Hepatic stellate cell (primary cell): ENCODE measurements at places on chromosomes 3 and 15.

GRCh38 chr15:37636736-37637135 is 297.7 kb upstream of the TMCO5A start:
- no peak for DNase-seq

DNA sequence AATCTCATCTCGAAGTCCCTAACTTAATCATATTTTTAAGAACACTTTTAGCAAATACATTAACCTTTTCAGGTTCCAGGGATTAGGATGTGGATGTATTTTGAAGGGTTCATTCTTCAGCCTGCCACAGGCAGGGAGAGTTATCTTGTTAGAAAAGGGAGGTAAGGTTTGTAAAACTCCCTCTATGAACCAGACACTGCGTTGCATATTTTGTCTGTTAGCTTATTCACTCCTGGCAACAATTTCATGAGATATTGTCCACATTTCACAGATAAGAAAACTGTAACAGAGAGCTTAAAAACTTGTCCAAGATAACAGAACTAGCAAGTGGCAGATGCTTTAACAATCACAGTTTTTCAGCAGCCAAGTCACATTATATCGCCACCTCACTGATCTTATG is 155.4 kb downstream of the DIPK2A start:
- no peak for DNase-seq

GRCh38 chr15:75923756-75924155 is 20.1 kb downstream of the FBXO22 start:
- DNase-seq = no peak

GRCh38 chr3:112643621-112644240 is 2.8 kb upstream of the CCDC80 start:
- DNase-seq = no peak

DNA sequence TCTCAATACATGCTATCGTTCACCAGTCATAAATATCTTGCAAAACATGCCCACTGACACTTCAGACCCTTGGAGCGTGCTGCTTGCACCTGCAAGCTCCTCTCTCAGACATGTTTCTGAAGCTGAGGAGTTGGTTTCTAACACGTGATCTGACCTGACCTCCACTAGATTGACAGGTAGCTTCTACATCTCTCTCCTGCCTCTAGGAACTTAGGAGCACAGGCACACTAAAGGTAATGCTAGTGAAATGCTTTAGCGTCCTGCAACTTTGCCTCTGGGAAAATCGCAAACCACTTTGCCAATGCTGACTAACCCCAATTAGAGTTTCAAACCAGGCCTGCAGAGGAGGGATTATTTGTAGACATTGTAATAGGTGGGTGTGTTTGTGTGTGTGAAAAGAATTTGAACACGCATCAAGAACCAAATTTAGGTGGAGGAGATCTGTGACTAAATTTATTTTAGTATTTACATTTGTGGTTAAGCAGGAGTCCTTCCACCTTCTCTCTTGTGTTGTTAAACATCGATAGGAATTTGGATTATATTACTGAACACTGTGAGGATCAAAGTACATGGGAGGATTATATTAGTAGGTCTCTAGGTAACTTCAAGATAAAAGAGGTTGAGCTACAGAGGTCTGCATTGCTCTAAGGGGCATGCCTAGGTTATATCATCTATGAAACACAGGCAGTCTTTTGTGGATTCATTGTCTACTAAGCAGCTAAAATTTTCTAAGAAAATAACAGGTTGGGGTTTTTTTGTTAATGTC is 86.7 kb upstream of the ZBED2 start:
- no peak for DNase-seq

DNA sequence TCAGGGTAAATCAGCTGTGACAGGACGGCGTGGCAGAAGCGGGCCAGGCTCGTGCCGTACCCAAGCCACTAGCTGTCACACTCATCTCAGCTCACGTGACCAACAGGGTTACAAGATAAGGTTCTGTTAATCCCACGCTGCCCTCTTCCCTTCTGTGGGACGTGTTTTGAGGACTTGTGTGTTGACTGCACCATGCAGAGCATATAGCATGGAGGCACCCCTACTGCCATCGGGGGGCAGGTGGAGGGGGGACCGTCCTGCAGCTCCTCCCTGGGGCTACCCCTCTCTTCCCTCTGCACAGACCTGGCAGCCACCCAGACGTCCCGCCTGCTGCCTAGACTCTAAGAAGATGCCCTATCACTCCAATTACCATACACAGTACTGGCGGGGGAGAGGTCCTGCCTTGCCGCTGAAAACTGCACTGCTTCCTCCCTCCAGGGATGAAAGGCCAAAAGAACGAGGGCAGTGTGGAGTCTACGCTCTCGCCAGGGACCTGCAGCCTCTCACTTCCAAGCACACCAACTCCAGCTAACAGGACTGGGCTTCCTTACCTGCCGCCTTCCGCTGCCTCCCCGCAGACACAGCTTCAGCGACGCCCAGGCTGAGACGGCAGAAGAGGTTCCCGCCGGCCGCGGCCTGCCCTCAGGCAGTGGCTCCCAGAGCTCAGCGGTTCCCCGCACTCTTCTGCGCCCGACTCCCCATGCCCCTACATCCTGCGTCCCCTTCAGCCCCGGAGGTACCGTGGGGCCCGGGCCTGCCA is at the start of gene TNK2:
TNK2 (minus strand) TSS at position 618 of the 760 bp plus-strand sequence. CDS start 19,963 bp downstream, outside the sequence.
- DNase-seq = no peak

- no peak for DNase-seq
Observed at GRCh38 chr3:46856576-46857471, 6.4 kb downstream of the MYL3 start.

DNA sequence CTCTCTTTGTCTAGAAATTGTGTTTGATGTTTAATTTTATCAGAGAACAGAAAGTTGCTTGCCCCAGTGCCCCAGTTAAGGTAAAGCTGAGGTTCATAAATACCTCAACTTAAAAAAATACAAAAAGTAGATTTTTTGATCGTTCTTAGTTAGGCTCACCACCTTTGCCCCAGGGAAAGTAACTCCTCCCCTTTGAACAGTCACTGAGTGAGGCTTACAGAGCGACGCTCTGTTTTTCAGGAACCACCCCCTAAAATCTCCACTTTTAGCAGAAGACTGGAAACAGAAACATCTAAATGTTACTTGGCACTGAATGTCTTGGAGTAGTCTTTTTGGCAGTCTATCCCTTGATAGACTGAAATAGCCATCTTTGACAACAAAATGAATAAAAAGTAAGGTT is 24.9 kb downstream of the BLM start:
- no peak for DNase-seq

DNA sequence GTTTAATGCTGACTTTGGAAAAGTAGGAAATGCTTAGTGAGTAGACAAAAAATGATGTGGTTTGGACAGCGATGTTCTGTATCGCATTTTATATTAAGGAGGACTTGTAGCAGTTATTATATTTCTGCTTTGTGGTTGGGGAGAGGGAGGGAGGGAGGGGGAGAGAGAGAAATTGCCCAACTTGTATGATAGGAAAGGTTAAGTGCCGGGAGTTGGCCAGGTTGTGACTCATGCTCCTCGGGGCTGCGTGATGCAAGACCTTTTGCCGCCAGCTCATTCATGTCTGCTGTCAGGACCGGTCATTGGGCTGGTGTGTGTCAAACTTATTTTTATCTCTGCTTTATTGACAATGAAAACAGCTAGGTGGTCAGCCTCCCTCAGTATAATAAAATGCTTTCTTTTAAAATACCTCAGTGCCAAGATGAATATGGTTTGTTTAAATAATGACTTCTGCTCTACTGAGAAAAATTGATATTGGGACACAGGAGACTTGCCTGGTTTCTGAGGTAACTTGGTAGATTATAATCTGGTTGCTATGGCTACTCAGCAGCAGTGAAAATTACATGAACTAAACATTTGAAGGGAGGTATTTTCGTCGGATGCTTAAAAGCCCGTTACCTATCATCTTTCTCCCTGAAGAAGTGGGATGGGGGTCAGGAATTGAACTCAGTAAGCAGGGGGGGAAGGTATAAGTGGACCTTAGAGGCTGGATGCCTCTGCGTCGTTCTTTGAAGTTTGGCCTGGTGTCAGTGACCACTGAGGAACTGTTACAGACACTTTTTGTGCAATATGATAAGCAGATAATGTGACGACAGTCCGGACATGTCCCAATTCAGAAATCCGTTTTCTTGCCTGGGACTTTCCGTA is 90.7 kb downstream of the FNDC3B start:
- DNase-seq = peak; percentile 82

- DNase-seq = no peak
Observed at GRCh38 chr3:112132554-112132953, 494 bp downstream of the GCSAM start.

GRCh38 chr3:190435618-190436017 is 14.1 kb downstream of the TMEM207 start:
- DNase-seq = no peak

GRCh38 chr3:113649174-113649845 is 47.1 kb downstream of the USF3 start:
- no peak for DNase-seq

GRCh38 chr15:76209523-76209922 is 101.7 kb downstream of the ETFA start:
- no peak for DNase-seq

DNA sequence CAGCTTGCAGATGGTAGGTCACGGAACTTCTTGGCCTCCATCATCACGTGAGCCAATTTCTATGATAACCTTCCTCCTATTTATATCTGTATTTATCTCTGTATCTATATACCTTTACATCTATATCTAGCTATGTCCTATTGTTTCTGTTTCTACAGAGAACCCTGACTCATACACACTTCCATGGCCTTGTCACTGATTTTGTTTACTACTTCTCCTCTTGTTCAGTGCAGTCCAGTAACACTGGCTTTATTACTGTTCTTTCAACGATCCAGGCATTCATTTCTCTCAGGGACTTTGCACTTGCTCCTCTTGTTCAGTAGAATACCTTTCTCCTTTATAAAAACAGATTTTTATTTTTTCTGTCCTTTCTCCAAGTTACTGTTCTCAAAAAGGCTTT is 937.0 kb upstream of the ALCAM start:
- DNase-seq = no peak

GRCh38 chr15:78264304-78265136 is at the start of gene DNAJA4:
DNAJA4 (plus strand) TSS chr15:78264562; CDS start chr15:78264764, 202 bp downstream.
- peak; percentile 36 for DNase-seq

DNA sequence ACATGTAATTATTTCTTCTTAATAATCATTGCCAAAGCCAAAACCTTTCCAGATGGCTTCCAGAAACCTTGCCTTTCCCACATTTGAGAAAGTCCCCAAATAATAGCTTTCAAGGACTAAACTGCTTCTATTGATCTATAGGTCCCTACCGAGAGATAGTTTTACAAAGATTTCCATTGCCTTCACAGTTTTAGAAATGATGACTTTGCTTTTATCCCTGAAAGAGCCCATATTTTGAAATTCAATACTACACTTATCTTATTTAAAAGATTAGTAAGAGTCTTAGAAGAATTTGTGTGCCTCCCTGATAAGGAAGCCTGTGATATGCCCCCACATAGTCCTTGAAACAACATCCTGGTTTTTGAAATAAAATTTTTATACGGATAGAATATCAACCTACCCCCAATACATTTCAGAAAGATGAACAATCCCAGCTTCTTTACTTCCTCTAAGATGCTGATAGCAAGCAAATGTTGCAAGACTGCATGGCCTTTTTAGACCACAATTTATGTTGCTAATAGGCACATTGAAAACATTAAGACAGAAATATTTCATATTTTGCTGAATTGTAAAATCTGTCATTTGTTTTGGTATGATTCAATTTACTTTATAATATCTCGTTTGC is 146.3 kb downstream of the TMCO5A start:
- no peak for DNase-seq

DNA sequence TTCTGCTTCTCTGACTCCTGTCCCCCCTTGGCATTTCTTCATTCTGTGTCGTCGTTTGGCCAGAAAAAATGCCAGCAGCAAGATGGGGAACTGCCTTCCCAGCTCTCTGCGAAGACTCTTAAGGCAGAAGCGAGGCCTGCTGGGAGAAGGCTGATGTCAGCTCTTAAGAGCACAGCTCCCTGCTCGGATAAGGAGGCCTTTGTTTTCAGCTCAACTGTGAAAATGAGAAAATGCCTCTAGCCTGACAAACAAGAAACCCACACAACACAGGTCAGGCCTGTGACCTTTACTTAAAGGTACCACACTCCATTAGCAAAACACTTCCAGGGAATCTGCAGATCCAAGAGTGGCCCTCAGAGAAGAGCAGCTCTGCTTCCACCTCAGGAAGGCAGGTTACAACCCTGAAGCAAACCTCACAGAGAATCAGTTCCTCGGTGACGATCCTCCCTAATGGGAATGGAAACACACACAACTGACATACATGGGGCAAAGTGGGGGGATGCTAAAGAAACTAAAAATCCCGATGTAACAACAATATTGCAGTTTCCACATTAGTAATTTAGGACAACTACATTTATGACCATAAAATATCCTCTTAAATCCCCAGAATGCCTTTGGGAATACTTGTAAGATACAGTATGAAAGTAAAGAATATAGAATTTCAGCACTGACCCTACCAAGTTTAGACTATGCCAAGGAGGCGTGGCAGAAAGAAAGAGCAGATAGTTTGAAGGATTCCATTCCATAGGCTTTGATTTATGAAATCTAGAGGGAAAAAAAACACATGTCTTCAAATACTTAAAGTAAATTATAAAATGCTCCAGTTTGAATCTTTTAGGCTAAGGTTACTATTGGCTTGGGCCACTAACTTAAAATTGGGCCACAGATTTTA is 52.1 kb downstream of the VGLL4 start:
- no peak for DNase-seq

DNA sequence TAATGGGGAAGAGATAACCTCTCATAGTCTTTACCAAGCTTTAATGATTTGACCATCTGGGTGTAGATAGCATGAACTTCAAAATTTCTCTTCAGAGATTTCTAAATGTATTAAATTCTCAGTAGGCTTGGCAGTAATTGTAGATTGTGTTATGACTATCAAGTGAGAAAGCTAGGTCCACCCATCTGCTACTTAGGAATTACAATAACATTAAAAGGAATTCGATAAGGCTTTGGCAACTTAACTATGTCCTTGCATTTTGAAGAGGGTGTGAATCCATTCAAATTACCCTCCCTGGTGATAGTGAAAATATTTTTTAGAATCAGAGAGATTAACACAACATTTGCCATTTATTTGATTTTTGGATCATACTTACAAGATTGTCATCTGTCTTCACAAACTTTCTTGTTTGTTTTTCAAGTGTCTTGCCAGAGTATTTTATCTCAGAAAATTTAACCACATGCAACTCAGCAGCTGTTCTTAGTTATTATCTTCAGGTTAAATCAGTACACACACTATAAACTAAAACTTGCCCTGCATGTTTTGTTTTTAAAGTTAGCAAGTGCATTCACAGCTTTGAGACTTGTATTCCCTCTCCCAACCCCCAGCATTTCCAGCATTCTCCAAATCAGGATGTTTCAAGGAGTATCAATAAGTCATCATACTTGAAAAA is 69.6 kb upstream of the COL8A1 start:
- no peak for DNase-seq

GRCh38 chr3:131396170-131396569 is 14.6 kb downstream of the NUDT16 start:
- no peak for DNase-seq
